RWPE1 (cell line): ENCODE measurements at places on chromosomes 5 and 9.

DNA sequence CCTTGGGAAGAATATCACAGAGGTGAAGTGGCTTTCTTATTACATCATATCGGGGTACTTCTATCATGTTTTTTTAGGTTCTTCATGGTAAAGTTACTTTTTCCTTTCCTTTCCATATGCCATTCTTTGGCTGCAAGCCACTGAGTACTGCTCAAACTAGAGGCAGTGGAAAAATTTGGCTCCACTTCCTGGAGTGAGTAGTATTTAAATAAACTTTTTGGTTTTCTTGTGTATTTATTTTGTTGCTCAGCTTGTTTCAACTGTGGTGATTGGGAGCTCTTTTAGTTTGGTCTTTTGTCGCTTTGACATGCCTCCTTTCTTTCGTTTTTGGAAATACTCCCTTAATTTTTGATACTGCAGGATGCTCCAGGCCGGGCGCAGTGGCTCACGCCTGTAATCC is 69.8 kb downstream of the WDR70 start:
- DNase-seq: no peak

DNA sequence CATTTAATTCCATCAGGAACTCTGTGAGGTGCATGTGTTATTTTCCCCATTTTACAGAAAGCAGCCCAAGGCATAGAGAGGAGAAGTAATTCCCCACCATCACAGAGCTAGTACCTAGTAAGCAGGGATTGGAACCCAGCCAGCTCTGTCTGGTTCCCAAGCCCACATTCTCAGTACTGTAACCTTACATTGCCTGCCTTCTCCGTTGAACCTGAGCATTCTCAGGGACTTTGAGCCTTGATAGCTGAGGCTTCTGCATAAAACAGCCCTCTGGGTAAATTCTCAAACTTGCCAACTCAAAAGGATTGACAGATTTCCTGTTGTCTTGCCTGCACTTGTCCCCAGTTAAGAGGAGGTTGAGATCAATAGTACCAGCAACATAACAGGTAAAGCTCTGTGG is 9.2 kb upstream of the GLE1 start:
- DNase-seq: no peak

DNA sequence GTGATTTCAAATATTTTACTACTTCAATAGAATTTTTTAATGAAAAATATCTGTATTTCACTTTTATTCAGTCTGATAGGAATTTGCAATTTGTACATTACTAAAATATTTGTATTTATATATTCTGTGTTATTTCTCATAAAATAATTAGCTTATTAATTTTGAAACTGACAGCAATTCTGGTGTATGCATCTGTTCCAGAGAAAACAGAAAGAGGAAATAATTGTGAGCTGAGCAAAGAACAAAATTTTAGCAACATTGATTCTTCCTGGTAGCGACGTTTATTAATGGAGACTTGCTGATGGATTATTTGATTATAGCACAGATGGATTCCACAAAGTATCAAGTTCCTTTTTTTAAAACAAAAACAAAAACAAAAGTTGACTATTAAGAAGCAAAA is 61.0 kb downstream of the ST8SIA4 start:
- DNase-seq: no peak

DNA sequence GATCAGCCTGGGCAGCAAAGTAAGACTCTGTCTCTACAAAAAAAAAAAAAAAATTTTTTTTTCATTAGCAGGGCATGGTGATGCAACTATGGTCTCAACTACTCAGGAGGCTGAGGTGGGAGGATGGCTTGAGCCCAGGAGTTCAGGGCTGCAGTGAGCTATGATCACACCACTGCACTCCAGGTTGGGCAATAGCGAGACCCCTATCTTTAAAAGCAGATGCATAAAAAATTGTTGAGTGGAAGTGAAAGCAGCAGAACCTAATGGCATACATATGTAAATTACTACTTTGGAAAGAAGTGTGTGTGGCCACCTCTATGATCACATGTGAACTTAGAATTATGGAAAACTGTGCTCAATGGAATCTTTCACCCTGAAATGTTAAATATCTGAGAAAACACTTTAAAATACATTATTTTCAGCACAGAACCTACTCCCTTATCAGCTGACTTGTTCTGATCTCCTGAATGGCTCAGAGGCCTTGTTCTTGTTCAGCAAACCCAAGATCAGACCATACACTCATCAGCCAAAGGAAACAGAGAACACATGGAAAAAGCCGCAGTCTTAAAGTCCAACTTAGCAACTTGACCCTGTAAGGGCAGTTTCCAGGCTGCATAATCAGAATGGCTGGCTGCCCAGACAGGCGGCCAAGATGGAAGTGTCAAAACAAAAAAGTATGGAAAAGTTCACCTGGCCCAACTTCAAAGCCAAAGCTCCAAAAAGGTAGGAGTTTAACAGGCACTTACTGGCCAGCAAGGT is 56.5 kb downstream of the SIL1 start:
- DNase-seq: no peak

DNA sequence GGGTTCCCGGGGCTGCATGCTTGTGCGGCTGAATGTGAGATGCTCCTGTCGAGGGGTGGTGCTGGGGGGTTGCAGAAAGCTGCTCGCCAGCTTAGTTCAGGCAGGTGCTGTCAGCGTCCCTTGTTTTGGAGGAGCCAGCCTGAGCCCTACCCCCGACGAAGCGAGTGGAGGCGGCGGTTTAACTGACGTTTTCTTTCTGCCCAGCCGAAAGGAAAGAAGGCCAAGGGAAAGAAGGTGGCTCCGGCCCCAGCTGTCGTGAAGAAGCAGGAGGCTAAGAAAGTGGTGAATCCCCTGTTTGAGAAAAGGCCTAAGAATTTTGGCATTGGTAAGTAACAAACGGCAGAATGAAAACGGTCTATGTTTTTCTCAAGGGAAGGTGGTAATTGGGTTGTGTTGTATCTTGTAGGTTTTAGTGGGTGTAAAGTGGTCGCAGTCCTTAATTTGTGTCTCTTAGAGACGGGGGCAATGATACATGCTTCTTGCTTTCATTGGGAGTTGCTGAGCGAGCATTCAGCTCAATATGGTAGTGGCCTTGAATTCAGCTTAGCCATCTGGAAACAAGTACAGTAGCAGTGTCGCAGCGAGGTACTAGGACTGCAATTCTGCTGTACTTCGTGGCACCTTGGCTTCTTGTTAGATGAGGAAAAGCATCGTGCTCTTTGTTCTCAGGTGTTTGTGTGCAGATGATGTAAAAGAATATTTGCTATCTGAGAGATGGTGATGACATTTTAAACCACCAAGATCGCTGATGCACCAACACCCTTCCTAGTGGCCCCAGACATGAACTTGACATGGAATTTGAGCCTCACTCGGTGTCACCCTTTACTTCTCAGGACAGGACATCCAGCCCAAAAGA is 928 bp downstream of the RPL7A start:
- no peak for DNase-seq

DNA sequence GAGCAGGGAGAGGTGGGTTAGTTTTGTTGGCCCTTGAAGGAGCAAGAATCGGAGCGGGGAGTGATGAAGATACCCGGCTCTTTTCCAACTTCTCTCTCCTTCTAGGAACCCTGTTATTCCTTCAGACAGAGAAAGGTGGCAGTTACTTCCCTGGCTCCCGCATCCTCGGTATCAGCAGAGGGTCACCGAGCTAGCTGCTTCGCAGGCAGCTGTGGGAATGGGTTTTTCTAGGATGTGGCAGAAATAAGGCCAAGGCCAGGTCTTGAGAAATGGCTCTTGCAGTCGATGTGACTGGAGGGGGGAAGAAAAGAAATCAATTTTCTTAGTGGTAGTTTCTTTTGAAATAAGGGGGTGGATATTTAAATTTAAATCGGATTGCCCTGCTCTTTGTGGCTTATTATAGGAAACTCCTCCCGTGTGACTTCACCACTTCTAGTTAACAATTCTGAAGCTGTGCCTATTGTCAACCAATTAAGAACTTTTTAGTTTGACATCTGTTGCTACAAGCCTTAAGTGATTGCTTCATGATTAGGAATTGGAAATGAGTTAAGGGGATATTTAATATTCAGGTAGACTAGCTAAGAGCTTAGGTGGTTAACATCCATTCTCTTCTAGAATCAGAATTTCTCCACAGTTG is 1.4 kb downstream of the SAP30L start:
- DNase-seq: no peak

GRCh38 chr9:98584059-98584458 is 124.7 kb downstream of the GABBR2 start:
- DNase-seq: no peak
